SK-N-DZ (cell line): ENCODE measurements at places on chromosomes 16 and 17.
A peak's percentile ranks its signal among the peaks of the same experiment; 100 is the strongest.

- no peak for DNase-seq
Measured at GRCh38 chr17:70078549-70078948, 3.5 kb downstream of the KCNJ16 start.

- DNase-seq: no peak
Measured at GRCh38 chr17:42027590-42027889, 7.7 kb downstream of the NKIRAS2 start.

DNA sequence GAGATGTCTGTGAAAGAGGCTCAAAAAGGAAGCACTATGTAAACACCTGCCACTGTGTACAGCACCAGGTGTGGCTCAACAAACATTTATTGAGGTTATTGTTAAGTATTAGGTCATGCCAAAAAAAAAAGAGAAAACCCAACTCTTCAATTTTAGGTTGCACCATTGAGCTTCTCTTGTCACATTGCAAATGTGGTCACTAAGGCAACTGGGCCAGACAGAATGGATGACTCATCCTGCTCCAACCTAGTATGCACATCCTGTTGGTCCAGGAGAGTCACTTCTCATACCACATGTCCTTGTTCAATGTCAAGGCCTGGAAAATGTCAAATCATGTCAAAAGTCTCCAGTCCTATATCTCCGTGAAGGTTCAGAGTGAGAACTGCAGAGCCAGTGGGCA is 25.0 kb downstream of the HOXB1 start:
- no peak for DNase-seq

DNA sequence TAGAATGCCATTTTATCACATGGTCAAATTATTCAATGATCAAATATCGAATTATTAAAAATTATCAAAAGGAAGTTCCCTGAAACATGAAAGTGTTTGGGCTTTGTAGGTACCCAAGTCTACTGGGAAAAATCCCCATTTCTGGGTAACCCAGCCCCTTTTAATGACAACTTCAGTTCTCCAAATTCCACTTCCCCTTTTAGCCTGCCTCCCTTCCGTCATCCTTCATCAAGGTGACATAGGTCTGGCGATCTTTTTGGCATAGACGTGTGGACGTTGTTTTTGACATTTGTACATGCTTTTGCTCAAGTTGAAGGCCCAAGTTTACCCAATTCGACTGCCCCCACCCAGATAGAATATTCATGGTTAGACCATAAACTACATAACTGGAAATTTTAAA is 660.9 kb downstream of the MAF start:
- DNase-seq: no peak

DNA sequence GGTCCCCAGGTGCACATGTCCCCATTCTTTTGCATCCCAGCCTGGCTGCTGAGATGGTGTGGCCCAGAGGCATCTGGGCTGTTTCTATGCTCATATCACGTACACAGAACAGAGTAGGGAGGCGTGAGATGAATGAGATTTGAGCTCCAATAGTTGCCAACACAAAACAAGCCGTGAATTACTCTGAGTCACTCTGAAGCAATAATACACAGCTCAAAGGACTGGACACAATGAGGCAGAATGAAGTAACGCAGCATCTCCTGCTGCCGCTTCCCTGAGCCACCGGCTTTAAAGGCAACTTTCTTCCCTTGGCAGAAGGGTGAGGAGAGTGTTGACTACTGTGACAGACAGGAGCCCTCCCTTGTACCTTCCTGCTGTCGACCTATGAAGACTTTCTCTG is 33.9 kb upstream of the CLEC18B start:
- no peak for DNase-seq

DNA sequence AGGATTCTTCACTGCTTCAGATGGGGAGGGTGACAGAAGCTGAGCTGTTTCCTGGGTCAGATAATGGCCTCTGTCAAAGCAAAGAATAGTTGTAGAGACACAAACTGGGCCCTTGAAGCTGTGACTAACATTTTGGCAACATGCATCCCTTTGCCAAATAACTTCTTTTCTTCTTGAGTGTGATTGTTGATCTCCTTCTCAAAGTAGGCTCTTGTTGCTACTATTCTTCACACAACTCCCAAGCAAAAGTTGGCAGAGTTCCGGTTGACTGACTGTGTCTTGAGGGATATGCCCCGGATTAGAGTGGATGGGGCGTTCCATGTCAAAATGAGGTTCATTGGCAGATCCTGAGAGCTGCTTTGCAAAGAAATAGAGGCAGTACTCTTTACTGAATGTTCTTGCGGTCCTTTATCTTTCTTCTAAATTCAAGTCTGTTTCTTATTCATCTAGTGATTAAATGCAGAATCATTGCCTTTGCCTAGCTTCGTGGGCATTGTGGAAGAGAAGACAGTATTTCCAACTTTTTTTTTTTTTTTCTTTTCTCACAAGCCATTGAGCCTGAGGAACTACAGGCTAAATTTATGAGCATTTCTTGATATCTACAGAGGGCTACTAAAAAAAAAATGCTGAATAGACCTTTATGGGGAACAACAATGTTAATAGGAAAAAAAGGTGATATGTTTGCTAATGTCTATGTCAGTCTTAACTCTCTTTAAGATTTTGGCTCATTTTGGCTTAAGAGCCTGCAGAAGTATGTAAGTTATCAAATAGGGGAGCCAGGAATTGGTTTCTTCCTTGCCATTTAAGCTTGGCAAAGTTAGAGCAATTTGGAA is 5.8 kb downstream of the WIPF2 start:
- DNase-seq: no peak

DNA sequence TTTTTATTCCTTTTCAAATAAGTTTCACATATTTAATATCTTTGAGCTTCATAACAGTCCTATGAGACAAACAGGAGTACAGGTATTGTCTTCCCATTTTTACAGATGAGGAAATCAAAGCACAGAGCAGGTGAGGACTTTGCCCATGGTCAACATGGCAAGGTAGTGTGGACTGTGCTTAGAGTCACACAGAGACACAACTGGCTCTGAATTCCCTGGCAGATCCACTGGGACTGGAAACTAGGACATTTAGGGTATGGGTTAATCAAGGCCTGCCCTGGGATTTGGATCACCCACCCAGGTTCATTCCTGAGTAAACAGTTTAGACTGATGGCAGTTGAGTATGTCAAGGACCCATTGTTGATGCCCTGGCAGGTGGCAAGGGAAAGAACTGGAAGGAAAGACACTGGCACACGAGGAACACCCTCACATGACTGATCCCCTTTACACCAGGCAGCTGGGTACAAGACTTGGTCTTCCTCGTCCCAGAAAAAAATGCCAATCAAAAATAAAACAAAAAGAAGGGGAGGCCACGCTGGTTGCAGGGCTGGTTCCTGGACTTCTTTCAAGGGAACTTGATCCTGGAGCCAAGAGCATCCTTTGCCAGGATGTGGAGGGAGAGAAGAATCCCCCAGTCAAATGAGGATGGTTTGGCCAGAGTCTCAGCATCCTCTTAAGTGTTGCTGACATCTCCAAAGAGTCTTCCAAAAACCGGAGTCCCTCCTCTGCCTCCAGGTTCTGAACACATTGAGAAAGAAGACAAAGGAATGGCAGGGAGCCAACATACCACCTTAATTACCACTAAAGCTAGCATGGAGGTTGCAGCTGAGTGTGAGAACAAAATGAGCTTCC is 34.9 kb downstream of the CHD9 start:
- no peak for DNase-seq

DNA sequence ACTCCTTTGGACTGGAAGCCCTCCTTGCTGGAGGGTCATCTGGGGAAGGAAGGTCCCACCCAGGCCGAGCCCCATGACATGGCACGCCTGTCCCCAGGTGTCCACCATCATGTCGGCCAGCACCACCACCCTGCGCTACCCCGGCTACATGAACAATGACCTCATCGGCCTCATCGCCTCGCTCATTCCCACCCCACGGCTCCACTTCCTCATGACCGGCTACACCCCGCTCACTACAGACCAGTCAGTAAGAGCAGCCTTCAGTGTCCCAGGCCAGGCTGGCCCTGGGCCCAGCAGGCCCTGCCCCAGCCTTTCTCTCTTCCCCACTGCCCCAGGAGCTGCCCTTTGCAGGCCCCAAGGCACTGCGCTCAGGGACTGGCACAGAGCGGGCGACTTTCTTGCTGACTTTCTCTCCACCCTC is 6.5 kb downstream of the TUBG2 start:
- no peak for DNase-seq

- DNase-seq: peak; percentile 86
Measured at GRCh38 chr16:77675464-77676324, 46.6 kb upstream of the NUDT7 start.

- DNase-seq: peak; percentile 70
Measured at GRCh38 chr16:69796285-69797118, 34.4 kb downstream of the WWP2 start.

DNA sequence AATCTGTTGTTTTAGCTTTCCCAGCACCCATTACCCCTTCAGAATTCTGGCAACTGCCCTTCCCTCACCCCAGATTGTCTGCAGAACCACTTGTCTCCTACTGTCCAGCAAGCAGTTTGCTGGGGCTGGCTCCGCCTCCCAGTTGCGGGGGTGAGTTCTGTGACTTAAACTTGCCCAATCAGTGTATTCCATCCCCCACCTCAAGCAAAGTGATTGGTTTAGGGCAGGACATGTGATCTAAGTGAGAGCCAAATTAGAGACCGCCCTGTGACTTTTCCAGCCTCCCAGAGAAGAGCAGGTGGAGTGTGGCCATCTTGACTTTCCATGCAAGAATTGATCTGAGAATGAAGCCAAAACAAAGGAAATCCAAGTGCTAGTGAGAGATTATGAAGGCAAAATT is 22.7 kb upstream of the SRCIN1 start:
- DNase-seq: peak; percentile 87

DNA sequence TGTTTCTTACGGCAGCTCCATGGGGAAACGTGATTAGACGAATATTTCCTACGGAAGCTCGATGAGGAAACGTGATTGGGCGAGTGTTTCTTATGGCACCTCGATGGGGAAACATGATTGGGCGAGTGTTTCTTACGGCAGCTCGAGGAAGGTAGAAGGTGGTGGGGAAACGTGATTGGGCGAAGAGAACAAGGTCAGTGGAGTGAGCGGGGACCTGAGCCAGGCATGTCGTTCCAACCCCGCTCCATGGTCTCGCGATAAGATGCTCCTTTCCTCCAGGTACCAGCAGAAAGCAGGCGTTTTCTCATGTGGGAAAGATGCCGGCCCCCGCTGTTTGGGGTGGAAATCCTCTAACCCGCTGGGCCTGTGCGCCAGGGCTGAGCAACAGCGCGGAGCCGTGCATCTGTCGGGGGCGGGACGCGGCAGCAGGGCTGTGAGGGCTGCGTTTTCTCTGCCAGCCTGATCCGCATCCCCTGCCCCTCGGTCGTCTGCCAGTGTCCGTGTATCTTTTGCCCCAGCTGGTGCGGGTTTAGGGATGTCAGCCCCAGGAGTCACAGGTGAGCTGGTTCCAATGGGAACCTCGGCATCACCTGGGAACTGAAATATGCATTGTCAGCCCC is 25.6 kb upstream of the DOC2B start:
- DNase-seq: no peak

- no peak for DNase-seq
Measured at GRCh38 chr16:20214401-20214800, 112.9 kb downstream of the GP2 start.

- DNase-seq: no peak
Measured at GRCh38 chr17:82152556-82153294, 54.7 kb upstream of the FASN start.

DNA sequence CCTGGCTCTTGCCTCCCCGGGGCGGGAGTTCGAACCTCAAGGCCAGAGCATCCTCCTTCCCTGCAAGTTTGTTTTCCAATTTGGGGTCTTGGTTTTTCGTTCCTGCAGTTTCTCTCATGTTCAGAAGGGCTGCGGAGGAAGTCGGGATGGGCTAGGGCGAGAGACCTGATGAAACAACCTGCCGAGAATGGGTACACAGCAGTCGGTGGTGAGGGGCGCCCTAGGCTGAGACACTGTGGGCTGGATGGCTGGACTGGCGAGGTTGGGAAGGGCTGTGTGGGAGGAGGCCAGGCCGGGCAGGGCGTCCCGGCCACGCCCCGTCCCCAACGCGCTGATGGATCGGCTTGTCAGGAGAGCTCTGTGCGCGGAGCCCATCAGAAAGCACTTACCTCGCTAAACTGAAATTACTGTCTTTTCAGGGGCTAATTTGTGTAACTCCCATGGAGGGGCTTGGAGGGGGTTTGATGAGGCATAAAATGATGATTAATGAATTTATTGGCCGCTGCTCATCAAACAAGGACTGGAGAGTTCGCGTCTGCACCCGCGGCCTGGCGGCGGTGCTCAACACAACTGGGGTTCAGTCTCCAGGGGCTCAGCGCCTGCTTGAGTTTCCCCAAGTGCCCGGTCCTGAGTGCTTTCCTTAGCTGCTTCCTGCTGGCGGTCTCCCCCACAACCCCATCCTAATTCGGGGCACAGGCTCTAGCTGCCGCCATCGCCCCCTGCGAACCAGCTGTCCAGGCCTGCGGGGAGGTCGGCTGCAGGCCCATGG is 9.0 kb downstream of the IRX5 start:
- DNase-seq: no peak

DNA sequence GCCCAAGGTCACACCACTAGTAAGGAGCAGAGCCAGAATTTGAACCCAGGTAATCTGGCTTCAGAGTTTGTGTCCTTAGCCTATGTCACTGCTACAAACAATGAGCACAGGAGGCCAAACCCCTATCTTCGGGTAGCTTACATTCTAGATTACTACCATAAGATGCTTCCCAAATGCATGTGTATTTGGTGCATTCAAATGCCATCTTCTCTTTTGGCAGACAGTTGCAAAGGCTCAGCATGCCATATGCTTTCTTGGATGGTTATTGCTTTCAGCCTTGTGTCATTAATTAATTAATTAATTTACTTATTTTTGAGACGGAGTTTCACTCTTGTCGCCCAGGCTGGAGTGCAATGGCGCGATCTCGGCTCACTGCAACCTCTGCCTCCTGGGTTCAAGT is 80.7 kb downstream of the DNAH3 start:
- DNase-seq: no peak

GRCh38 chr17:79192503-79193351 is 118.1 kb downstream of the ENGASE start:
- DNase-seq: no peak

GRCh38 chr17:37024181-37024637 is 75.5 kb downstream of the AATF start:
- DNase-seq: peak; percentile 27

- DNase-seq: no peak
Measured at GRCh38 chr16:50336884-50337283, 31.9 kb downstream of the BRD7 start.

DNA sequence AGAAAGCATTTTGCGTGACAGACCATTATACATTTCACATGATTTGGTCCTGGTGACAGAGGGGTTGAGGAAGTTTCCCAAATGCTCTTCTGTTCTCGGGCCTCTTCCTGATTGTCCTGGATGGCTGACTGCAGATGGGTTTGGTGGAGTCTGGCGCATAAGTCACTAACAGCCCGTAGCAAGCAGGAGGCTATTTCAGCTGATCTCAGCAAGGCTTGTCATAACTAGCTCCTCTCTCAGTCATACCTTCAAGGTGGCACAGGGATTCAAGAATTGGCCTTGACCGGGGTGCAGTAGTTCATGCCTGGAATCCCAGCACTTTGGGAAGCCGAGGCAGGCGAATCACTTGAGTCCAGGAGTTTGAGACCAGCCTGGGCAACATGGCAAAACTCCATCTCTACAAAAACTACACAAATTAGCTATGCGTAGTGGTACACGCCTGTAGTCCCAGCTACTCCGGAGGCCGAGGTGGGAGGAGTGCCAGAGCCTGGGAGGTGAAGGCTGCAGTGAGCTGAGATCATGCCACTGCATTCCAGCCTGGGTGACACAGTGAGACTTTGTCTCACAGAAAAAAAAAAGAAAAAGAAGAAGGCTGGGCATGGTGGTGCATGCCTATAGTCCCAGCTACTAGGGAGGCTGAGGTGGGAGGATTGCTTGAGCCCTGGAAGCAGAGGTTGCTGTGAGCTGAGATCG is 68.9 kb upstream of the HAS3 start:
- no peak for DNase-seq

GRCh38 chr16:85167589-85168537 is 55.6 kb upstream of the CIBAR2 start:
- DNase-seq: no peak
